Fibroblast of lung (primary cell): ENCODE measurements at places on chromosomes 12 and 14. TPM values are rescaled to one million over a fixed set of nuclear protein-coding genes. Genes with fewer than 3 reads are reported as not detected.

The FIGNL2 gene
- 0.17 and 0.26 TPM in 2 replicates for total RNA-seq

The SRRM4 gene
- not detected in 2 replicates for total RNA-seq

The PWP1 gene
- total RNA-seq: 42.3 and 51.1 TPM in 2 replicates

The SLC8A3 gene
- total RNA-seq: under 0.01 TPM in 2 replicates

The E2F7 gene
- 4.6 and 9.7 TPM in 2 replicates for total RNA-seq

The MAP1LC3B2 gene
- 0.51 and 1.2 TPM in 2 replicates for total RNA-seq

The SDR9C7 gene
- total RNA-seq: not detected in 2 replicates
